ENCODE measurements at places on chromosomes 7 and 10.

GRCh38 chr10:123669886-123670285 is 3.7 kb downstream of the GPR26 start:
- DNase-seq = no peak

- DNase-seq = no peak
Observed at GRCh38 chr10:61623161-61623560, 39.6 kb upstream of the CABCOCO1 start.

DNA sequence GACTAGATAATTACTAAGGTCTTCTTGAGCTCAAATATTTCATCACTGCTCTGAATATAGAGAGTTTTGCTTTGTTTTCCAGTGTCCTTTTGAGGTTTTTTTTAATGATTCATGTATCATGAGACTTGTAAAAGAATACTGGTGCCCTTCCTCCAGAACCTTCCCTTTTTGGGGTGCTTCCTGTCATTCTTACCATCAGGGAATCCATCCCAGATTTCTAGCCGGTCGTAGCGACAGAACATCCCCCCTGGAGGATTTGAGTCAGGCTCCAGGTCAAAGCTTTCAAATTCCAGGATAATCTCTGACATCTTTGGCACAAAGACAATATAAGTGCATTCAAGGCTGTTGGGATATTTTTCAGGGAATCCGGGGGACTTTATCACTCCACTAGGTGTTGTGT is 71.0 kb downstream of the NRP1 start:
- DNase-seq = no peak

DNA sequence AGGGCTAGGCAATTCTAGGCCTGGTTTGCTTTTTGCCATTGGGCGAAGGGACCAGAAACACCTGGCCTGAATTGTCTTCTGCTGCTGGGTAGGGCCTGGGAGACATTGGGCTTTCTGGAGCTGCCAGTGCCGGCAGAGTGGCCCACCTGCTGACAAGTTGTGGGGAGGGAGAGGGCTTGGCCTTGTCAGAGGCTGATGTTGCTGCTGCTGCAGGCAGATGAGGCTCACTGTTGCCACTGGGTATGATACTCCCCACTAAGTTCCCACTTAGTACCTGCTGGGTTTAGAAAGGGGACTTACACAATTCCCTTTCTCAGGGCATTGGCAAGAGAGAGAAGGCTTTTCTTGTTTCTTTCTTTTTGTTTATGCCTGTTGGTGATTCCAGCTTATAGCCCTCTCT is 289.6 kb upstream of the NPVF start:
- no peak for DNase-seq

DNA sequence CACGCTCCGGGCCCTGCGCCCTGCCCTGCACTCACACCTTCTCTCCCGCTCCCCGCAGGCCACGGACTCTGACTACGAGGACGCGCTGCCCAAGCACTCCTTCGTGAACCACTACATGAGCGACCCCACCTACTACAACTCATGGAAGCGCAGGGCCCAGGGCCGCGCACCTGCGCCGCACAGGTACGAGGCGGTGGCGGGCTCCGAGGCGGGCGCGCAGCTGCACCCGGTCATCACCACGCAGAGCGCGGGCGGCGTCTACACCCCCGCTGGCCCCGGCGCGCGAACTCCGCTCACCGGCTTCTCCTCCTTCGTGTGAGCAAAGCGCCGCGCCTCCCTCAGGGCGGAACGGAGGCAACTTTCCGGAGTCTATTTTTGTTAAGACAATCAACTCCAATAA is 417.0 kb upstream of the FOXK1 start:
- no peak for DNase-seq

GRCh38 chr7:123941391-123942180 is 16.5 kb downstream of the SPAM1 start:
- DNase-seq = no peak

DNA sequence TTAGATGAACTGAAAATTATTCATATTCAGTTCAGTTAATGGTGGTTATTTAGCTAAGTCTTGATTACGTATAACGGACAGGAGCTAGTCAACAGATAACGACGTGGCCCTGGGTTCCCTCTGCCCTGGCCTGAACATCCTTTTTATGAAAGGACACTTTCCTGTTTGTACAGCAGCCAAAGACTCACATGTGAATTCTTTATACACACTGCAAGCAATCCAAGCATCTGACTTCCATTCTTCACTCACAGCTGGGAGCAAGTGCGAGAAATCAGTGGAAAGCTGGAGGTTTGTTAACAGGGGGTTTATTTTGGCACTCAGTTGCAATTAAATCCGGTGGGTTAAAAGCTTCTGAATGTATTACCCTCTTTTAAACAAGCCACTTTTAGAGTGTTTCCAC is 148.1 kb upstream of the GDF10 start:
- DNase-seq = no peak

All from retinal pigment epithelial cell (primary cell).